ENCODE measurements at places on chromosomes 1 and 21. TPM values are rescaled to one million over a fixed set of nuclear protein-coding genes. Genes with fewer than 3 reads are reported as not detected.

The AMY1B gene
- 0.16 TPM for polyA plus RNA-seq

The LAMC1 gene
- 11.5 TPM for polyA plus RNA-seq

The LCE1D gene
- not detected for polyA plus RNA-seq

The PADI1 gene
- polyA plus RNA-seq: not detected

The PTCH2 gene
- polyA plus RNA-seq: 0.56 TPM

The DISC1 gene
- 3.4 TPM for polyA plus RNA-seq

The PLA2G2D gene
- 2.8 TPM for polyA plus RNA-seq

The ENAH gene
- polyA plus RNA-seq: 1.3 TPM

DNA sequence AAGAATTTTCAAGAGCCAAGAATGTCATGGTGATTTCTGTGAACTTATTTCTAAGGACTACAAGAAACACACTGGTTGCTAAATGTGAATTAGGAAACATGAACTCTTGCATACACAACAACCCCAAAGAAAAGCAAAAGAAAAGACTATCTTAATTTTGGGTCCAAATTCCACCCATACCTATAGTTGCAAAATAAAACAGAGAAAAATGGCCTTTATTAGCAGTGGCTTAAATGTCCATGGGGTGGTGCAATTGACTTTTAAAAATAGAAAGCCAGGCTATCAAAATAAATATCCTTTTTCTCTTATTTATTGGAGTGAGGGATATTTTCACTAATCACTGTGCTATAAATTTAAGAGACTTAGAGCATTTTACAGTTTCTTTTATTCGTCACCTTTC lies 80.9 kb upstream of the DPYD start:
- DNase-seq: no peak
- H3K4me1 ChIP-seq: no peaks in the 10 kb centered on the region
- no peaks in the 10 kb centered on the region for H3K27me3 ChIP-seq
- no peak overlapping the region for H3K27ac ChIP-seq
- no peak overlapping the region for H3K4me3 ChIP-seq
- no peaks in the 10 kb centered on the region for H3K36me3 ChIP-seq

- no peaks in the 10 kb centered on the region for H3K4me1 ChIP-seq
- H3K36me3 ChIP-seq: peaks cover 50% of the 10 kb centered on the region
- DNase-seq: no peak
Measured at GRCh38 chr1:161962091-161962887, 61.4 kb downstream of the OLFML2B start.

DNA sequence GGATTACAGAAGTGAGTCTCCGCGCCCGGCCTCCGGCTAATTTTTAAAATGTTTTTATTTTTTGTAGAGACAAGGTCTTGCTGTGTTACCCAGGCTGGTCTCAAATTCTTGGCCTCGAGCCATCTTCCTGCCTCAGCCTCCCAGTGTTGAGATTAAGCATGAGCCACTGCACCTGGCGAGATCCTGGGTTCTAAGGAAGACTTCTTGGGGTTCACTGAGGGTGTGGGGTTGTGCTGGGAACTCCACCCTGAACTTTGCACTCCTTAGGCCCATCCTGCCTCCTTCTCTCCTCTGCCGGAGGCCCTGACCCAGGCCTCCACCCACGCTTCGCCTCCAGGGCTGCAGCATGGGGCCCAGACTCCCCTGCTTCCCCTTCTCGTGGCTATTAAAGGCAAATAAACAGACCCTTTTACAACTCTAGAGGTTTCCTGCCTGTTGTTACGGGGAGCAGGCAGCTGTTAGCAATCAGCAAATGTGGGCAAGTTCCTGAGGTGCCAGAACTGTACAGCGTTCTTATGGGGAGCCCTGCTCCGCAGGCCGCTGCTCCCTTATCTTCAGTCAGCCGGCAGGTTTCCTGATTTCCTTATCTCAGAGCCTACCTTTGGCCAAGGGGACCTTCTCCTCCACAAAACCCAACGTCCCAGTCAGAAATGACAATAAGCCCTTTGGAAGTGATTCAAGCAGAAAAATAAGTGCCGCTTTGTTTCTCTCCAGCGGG lies 41.0 kb upstream of the LIN9 start:
- no peak overlapping the region for H3K4me3 ChIP-seq
- no peaks in the 10 kb centered on the region for H3K36me3 ChIP-seq
- peaks cover 19% of the 10 kb centered on the region for H3K4me1 ChIP-seq
- no peaks in the 10 kb centered on the region for H3K27me3 ChIP-seq
- no peak overlapping the region for H3K27ac ChIP-seq

DNA sequence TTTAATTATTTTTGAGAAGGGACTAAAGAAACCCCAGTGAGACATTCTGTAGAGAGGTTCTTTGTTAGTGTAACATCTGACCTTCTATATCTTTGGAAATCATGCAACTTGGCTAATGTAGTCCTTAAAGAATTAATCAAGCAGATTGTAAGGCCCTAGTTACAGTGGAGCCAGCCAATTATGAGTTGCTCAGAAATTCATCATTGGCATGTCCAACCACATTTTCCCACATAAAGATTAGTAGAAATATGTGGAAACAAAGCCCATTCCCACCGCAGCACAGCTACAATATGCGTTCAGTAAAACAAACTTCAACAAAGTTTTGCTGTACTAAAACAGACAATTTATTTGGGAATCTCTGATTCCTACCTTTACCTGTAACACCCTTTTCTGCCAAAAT lies 27.8 kb downstream of the WNT2B start:
- H3K4me1 ChIP-seq: no peaks in the 10 kb centered on the region
- H3K36me3 ChIP-seq: no peaks in the 10 kb centered on the region
- H3K27ac ChIP-seq: no peak overlapping the region
- H3K27me3 ChIP-seq: no peaks in the 10 kb centered on the region
- DNase-seq: no peak

GRCh38 chr1:93717640-93718039 lies 36.0 kb upstream of the BCAR3 start:
- no peak overlapping the region for H3K27ac ChIP-seq
- H3K27me3 ChIP-seq: no peaks in the 10 kb centered on the region
- no peak overlapping the region for H3K4me3 ChIP-seq
- peaks cover 3% of the 10 kb centered on the region for H3K4me1 ChIP-seq
- H3K36me3 ChIP-seq: no peaks in the 10 kb centered on the region

GRCh38 chr1:59971464-59971911 lies 44.9 kb upstream of the CYP2J2 start:
- H3K4me1 ChIP-seq: peaks cover 3% of the 10 kb centered on the region
- H3K36me3 ChIP-seq: no peaks in the 10 kb centered on the region
- no peak overlapping the region for H3K4me3 ChIP-seq
- H3K27ac ChIP-seq: no peak overlapping the region

GRCh38 chr1:237199026-237199425 lies 157.0 kb downstream of the RYR2 start:
- no peaks in the 10 kb centered on the region for H3K4me1 ChIP-seq
- no peak overlapping the region for H3K4me3 ChIP-seq
- H3K27me3 ChIP-seq: no peaks in the 10 kb centered on the region
- no peak for DNase-seq
- no peaks in the 10 kb centered on the region for H3K36me3 ChIP-seq

GRCh38 chr1:45615885-45616284 lies 8.0 kb downstream of the CCDC17 start:
- peaks cover 75% of the 10 kb centered on the region for H3K36me3 ChIP-seq
- no peak overlapping the region for H3K4me3 ChIP-seq
- peak; percentile 49 for DNase-seq
- no peaks in the 10 kb centered on the region for H3K27me3 ChIP-seq
- no peak overlapping the region for H3K27ac ChIP-seq
- H3K4me1 ChIP-seq: peaks cover 12% of the 10 kb centered on the region

DNA sequence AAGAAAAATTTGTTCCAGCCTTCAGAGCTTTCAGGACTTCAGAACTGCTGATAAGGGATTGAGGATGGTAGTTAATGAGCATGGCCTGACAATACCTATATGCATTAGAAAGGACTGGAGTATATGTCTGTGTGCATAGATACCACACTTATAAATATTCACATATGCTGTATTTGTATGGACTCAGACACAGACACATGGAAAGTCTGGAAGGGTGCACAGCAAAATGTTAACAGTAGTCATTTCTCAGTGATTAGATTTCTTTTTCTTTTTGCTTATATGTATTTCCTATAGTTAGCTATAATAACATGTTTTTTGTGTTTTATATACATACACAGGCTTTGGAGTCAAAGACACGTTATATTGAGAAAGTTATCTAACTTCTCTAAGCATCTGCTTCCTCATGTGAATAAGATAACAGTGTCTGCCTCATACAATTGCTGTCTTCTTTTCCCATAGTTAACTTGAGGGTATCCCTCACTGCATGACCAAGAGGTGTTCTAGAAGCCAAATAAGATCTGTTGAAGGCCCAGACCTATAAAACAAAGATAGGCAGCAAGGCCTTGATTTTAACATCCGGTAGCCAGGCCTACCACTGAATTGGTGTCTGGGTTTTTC lies 31.3 kb downstream of the INPP5B start:
- H3K27me3 ChIP-seq: no peaks in the 10 kb centered on the region
- no peak for DNase-seq

- H3K4me3 ChIP-seq: no peak overlapping the region
- no peaks in the 10 kb centered on the region for H3K4me1 ChIP-seq
- H3K27ac ChIP-seq: no peak overlapping the region
- H3K27me3 ChIP-seq: no peaks in the 10 kb centered on the region
- no peaks in the 10 kb centered on the region for H3K36me3 ChIP-seq
Measured at GRCh38 chr21:45571641-45572040, 29.4 kb upstream of the SLC19A1 start.

DNA sequence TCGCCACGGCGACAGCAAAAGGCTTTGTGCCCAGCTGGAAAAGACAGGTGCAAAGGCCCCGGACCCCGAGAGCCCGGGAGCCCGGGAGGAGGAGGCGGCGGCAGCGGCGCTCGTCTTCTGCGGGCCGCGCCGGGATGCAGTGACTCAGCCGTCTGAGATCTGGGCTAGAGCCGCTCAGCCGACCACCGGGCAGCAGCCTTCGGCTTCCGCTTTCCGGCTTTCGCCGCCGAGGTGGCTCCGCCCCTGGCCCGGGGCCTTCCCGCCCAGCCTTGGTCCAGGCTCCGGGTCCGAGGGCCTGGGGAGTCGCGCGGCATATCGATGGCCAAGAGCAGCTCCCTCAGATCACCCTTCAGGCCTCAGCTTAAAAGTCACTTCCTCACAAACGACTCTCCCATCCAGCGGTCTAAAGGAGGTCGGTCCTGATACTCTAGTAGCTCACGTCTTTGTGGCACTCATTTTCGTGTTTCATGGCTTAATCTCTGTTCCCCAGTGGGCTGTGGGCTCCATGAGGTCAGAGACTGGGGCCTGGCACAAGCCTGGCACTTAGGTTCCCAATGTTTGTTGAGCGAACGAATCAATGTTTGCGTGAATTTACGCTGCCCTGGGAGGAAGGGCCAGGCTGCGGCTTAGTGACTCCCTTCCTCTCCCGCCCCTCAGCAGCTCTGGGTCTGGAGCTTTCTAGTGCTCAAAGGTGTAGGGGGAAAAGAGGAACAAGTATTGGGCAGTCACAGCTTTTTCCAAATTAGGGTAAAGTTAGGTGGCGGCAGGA lies at the start of gene PHTF1:
Gene PHTF1 (minus strand): TSS at position 154 of the 769 bp plus-strand sequence. CDS start 783 bp downstream, outside the sequence.
- peak; percentile 80 for DNase-seq
- H3K36me3 ChIP-seq: peaks cover under 1% of the 10 kb centered on the region
- H3K4me1 ChIP-seq: peaks cover 6% of the 10 kb centered on the region

- no peaks in the 10 kb centered on the region for H3K27me3 ChIP-seq
- no peak for DNase-seq
Measured at GRCh38 chr1:36829066-36829465, 205.2 kb downstream of the GRIK3 start.

GRCh38 chr1:13769212-13769611 lies 69.2 kb downstream of the PRDM2 start:
- no peak overlapping the region for H3K4me3 ChIP-seq
- DNase-seq: no peak
- no peaks in the 10 kb centered on the region for H3K27me3 ChIP-seq
- no peak overlapping the region for H3K27ac ChIP-seq
- peaks cover 28% of the 10 kb centered on the region for H3K4me1 ChIP-seq

DNA sequence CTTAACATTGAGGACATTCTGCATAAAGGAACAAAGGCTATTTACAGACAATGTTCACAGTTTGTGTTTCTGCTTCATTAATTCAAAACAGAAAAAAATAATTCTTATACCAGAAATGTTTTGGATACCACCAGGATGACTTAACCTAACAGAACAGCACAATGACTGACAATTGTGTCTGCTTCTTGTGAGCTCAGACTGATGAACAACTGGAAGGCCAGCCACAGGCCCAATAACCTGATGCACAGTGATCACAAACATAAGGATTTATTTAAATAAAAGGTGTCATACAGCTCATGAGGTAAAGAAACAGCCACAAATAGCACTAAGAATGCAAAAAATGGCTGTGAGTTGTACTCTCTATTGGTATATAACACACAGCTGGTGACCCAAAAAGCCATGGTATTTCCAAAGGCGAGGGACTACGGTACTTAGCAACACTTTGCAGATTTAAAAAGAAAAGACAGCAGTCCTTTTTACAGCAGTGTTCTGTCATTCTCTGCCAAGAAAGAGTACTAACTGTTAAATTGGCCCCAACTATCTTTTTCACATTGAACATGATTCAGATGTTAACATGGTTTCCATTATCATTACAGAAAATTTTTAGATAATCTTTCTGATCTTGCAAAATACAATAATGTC lies 32.1 kb upstream of the DDAH1 start:
- no peak overlapping the region for H3K4me3 ChIP-seq
- H3K27ac ChIP-seq: no peak overlapping the region
- no peaks in the 10 kb centered on the region for H3K4me1 ChIP-seq
- DNase-seq: no peak

DNA sequence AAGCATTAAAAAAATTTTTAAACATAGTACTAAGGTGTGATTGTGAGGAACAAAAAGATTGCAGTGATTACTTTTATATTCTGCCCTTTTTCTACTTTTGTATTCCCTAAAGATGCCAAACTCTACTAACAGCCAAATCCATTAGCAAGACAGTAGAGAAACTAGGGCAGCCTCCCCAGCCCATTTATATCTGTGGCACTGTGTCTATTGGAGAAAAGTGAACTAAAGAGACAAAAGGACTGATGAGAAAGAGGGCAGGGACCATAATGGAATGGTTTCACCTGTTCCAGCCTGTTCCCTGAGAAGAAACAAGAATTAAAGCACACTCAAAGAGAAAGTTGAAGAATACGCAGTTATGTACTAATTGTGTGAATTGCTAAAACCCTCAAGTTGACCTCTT lies 56.6 kb downstream of the ATG4C start:
- DNase-seq: no peak
- no peaks in the 10 kb centered on the region for H3K27me3 ChIP-seq
- H3K27ac ChIP-seq: peak overlapping the region; percentile 16
- H3K36me3 ChIP-seq: no peaks in the 10 kb centered on the region
- H3K4me1 ChIP-seq: no peaks in the 10 kb centered on the region

- no peak for DNase-seq
- no peak overlapping the region for H3K4me3 ChIP-seq
- H3K27ac ChIP-seq: no peak overlapping the region
- no peaks in the 10 kb centered on the region for H3K4me1 ChIP-seq
- no peaks in the 10 kb centered on the region for H3K36me3 ChIP-seq
Measured at GRCh38 chr1:237071641-237072420, 29.8 kb downstream of the RYR2 start.

GRCh38 chr1:65150108-65150463 lies 2.1 kb downstream of the AK4 start:
- peaks cover 11% of the 10 kb centered on the region for H3K4me1 ChIP-seq
- H3K27me3 ChIP-seq: no peaks in the 10 kb centered on the region
- no peak for DNase-seq
- H3K36me3 ChIP-seq: no peaks in the 10 kb centered on the region
- H3K27ac ChIP-seq: no peak overlapping the region

All from B cell (primary cell).